CD4-positive, alpha-beta T cell treated with Interferon alpha-2 for 1 hour (primary cell): ENCODE measurements at places on chromosomes 3 and 15.

- DNase-seq, result no peak
Observed at GRCh38 chr15:60643555-60643954, 164.6 kb upstream of the ICE2 start.

DNA sequence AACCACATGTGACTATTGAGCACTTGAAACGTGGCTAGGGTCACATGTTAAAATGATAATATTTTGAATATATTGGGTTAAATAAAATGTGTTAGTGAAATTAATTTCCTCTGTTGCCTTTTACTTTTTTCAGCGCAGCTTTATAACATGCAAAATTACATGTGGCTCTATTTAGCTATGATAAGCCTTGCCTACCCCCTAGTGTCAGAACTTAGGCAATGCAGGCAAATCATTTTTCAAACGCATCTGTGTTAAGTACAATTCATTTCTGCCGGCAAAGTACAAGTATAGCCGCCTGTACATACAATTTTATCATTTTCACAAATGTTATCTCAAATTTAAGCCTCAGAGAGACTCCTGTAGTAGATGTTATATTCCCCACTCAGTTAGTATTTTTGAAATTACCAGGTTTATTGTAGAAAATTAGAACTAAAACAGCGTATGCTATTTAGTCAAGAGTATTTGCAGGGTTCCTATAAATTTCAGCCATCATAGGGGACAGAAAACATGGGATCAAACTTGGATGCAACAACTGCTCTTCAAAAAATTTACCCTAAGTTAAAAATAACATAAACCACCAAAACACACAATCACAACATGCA is 56.1 kb downstream of the TAFA4 start:
- peak; percentile 20 for DNase-seq

GRCh38 chr3:113287803-113288648 is 76.7 kb downstream of the BOC start:
- peak; percentile 21 for DNase-seq

DNA sequence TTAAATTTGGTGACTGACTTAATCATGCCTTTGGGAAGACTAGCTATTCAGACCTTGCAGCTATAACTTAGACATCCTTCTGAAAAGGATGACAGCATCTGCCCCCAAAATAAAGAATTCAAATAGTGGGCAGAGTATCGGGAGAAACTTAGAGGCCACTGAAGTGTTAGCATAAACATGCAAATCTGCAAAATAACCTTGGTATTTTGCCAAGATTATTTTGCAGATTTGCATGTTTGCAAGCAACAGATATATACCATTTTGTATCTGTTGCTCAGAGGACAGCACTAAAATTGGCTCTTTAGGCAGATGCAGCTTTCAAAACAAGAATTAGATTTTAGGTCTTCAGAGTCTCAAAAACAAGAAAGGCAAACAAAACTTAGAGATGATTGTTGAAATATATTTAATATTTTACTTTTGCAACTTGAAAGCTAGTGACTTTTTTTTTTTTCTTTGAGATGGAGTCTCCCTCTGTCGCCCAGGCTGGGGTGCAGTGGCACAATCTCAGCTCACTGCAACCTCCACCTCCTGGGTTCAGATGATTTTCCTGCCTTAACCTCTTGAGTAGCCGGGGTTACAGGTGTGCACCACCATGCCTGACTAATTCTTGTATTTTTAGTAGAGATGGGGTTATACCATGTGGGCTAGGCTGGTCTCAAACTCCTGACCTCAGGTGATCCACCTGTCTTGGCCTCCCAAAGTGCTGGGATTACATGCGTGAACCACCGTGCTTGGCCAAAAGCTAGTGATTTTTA is 47.8 kb downstream of the KBTBD8 start:
- no peak for DNase-seq

DNA sequence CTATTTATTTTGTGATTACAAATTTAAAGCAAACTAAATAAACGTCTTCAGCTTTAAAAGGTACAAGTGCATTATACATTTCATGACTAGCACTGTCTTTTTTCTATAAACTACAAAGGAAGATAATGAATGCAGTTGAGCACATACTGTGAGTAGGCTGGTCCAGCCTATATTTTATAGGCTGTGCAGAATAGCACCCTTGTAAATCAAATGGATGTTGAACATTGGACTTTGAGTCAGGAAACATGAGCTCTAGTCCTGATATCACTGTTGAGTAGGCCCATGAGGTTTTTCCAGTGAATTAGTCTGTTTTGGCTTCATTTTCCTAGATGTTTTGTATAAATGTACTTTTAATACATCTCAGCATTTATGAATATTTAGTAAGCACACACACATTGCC is 447.3 kb upstream of the KCNMB2 start:
- DNase-seq, result no peak

DNA sequence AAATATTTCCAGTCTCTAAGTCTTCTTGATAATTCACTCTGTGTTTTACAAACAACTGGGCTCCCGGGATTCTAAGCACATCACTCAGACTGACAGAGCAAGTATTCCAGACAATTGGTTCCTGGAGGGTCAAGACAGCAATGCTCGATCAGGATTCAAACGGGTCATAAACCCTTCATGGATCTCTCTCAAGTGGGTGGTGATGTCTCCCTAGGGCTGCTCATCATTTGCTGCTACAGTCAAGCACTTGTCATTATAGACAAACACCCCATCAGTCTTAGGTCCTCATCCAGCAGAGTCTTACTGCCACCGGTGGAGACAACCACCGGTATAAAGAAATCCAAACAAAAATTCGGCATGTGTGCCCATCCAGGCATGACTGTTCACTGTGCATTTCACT is 921.1 kb downstream of the FHIT start:
- DNase-seq, result no peak

DNA sequence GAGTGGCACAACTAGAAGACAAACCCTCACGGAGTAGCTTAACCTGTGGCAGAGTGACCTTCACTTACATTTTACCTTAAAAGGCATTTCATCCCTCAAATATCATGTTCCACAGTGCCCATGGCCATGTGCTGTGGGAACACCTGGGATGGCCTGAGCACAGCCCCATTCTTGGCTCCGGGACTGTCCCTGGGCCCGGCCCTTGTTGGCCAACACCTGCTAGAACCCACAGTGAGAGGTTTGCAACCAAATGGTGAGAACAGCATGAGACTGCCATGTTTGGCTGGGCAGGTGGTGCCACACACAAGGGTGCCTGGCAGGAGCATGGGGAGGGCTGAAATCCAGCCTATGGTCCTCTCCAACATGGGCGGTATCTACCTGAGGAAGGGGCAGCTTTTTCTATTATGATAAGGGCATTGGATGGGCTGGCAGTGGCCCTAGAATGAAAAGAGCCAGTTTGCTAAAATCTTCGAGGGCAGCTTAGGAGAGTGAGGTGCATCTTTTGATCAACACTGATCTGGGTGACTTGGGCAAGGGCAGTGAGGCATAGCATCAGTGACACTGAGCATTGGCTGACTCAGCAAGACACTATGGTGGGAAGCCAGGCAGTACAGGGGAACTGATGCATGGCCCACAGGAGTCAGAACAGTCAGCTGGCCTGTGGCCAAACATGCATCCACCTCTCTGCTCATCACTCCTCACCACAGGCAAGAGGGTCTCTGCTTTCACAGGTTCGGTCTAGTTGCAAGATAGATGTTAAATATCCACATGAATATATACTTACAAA is 53.9 kb downstream of the SYNM start:
- no peak for DNase-seq

- no peak for DNase-seq
Observed at GRCh38 chr3:139715743-139716360, 38.1 kb upstream of the NMNAT3 start.

DNA sequence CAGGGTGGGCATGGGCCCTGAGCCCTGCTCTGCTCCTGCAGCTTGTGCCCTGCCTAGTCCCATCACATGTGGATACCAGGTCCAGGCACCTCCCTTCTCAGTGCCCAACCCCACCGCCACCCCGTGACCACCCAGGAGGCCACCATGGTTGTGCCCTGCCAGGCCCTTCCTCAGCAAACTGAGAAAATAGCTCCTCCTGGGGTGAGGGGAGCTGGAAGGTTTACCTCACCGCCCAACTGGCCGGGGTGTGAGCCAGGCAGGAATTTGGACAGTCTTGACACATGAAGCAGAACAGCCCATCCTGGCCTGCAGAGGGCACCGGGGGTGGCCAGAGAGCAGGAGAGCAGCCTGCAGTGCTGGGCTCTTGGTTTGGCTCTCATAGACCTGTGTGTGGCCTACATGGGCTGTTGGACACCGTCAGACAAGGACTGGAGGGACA is 11.4 kb upstream of the C3orf22 start:
- DNase-seq, result no peak

DNA sequence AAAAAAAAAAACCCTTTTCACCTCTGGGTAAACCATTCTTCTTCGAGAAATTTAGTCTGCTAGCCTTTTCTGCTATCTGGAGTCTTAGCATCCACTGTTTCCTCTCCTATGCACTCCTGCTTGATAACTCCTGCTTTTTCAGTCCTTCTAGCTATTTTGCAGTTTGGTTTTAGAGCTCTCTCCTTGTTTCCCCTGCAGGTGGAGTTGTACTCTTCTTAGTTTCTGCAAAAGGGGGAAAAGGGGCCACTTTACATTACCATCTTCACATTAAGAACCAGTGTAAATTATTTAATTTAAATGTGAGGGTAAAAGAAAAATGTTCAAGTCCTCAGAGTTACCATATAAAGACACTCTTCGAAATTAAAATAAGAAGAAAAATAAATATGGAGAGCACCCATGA is 23.6 kb upstream of the MYLK start:
- no peak for DNase-seq

GRCh38 chr15:28147801-28148200 is 48.7 kb upstream of the OCA2 start:
- no peak for DNase-seq

- DNase-seq, result no peak
Observed at GRCh38 chr3:194872669-194872977, 186.9 kb downstream of the FAM43A start.

DNA sequence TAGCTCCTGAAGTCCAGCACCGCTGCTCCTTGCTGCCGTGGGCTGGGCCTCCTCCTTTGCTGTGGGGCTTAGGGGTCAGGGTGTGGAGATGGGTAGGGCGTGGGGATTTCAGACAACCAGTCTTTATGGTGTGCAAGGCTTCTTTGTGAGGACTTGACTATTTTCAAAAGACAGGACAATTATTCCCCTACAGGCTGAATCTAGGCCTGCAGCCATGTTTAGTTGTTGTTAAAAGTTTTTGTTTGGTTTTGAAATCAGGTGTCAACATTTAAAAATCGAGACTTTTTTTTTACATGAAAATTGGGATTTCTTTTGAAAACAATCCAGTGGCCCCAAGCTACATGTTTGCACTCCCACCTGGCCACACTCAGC is 10.6 kb downstream of the RPL32 start:
- DNase-seq, result no peak

GRCh38 chr3:62144482-62144881 is 228.9 kb downstream of the FEZF2 start:
- no peak for DNase-seq

DNA sequence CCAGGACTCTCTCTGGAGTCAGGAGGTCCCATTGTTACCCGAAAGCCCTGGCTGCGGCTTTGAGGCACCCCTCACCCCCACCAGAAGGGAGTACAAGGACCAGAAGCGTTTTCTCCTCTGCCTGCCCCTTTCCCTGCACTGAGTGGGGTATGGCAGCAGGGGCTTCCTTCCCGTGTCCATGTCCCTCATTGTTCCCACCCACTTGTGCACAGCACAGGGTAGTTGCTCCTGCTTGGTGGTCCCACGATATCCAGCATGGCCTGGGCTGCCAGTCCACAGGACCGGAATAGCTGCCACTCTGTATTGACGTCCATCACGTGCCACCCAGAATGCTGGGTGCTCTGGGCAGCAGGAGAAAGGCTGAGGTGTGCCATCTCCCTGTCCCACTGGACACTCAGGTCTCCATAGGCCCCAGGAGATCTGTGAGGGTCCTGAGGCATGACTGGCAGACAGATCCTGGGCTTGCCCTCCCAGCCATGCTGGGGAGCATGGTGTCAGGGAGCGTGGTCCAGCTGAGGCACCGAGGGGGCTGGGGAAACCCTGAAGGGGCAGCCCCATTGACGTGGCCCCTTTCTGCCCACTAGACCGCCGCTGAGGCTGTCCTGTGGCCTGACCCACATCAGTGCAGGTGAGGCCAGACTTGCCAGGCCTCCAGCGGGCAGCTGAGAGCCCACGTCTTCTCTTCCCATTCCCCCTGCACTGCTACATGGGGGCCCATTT is 45.3 kb upstream of the SEC22A start:
- no peak for DNase-seq

DNA sequence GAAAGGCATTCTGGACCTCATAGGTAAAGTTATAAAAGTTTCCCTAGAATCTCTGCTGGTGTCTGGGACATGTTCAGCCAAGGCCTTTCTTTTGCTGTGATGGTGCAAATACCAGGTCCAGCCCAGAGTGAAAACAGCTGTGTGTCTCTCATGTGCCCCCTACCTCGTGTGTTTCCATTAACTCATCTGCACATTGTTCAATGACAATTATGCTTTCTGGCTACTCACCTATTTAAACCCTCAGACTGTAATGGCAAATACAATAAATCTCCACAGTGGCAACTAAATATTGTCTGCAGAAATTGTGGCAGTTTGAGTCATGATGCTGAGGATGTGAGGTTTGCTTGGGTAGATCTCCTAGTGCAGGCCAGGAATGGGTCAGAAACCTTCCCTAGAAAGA is 53.1 kb upstream of the GALNT15 start:
- DNase-seq, result no peak

- DNase-seq, result no peak
Observed at GRCh38 chr15:40084650-40085049, 24.0 kb downstream of the BMF start.

- no peak for DNase-seq
Observed at GRCh38 chr3:175258763-175259162, 399.6 kb downstream of the NAALADL2 start.
